H1 (cell line): ENCODE measurements at places on chromosomes 7 and 10. TPM values are rescaled to one million over a fixed set of nuclear protein-coding genes. Genes with fewer than 3 reads are reported as not detected.

AKR1C4 gene
- total RNA-seq = not detected in 2 replicates

SAMD9L gene
- total RNA-seq = not detected in 2 replicates

HGF gene
- total RNA-seq = 0.15 and 0.60 TPM in 2 replicates

LMOD2 gene
- total RNA-seq = 0.22 TPM in 1 of 2 replicates, not detected in the other

NACAD gene
- total RNA-seq = 6.0 and 6.4 TPM in 2 replicates

ZCCHC24 gene
- 6.2 and 6.9 TPM in 2 replicates for total RNA-seq

TMEM270 gene
- total RNA-seq = not detected in 2 replicates

SPDYE1 gene
- total RNA-seq = not detected in 2 replicates

TACC2 gene
- total RNA-seq = 46.6 and 48.5 TPM in 2 replicates

GBX1 gene
- not detected in 2 replicates for total RNA-seq

PNLIP gene
- not detected in 2 replicates for total RNA-seq

TFR2 gene
- 4.9 and 5.7 TPM in 2 replicates for total RNA-seq

NUTM2A gene
- 0.41 and 0.59 TPM in 2 replicates for total RNA-seq

FAM25C gene
- not detected in 2 replicates for total RNA-seq

OR2A2 gene
- not detected in 2 replicates for total RNA-seq

ZPBP gene
- total RNA-seq = not detected in 2 replicates

NUTM2D gene
- total RNA-seq = 1.5 and 2.2 TPM in 2 replicates

MEOX2 gene
- 0.19 TPM in 1 of 2 replicates, not detected in the other for total RNA-seq

ASCC1 gene
- total RNA-seq = 30.2 and 35.8 TPM in 2 replicates

RBP3 gene
- not detected in 2 replicates for total RNA-seq

ACHE gene
- 4.3 and 4.8 TPM in 2 replicates for total RNA-seq

LIPJ gene
- not detected in 2 replicates for total RNA-seq

SH3PXD2A gene
- total RNA-seq = 15.3 and 16.3 TPM in 2 replicates

C10orf53 gene
- not detected in 2 replicates for total RNA-seq

SLC26A5 gene
- total RNA-seq = 0.24 and 0.40 TPM in 2 replicates

FAM25G gene
- total RNA-seq = not detected in 2 replicates

DLG5 gene
- total RNA-seq = 71.4 and 71.8 TPM in 2 replicates

WDR86 gene
- total RNA-seq = 14.9 and 15.8 TPM in 2 replicates

CYP3A4 gene
- total RNA-seq = not detected in 2 replicates

LDB1 gene
- 88.4 and 88.8 TPM in 2 replicates for total RNA-seq

ITIH2 gene
- total RNA-seq = not detected in 2 replicates

GDF2 gene
- not detected in 2 replicates for total RNA-seq

SVOPL gene
- 1.1 TPM in 2 replicates for total RNA-seq

H2BK1 gene
- total RNA-seq = not detected in 2 replicates

IL15RA gene
- total RNA-seq = 0.98 and 1.3 TPM in 2 replicates

OPN1SW gene
- total RNA-seq = not detected in 2 replicates
